Skin of body (tissue), 3 donors: ENCODE measurements at places on chromosomes 13 and 19. TPM values are rescaled to one million over a fixed set of nuclear protein-coding genes. Genes with fewer than 3 reads are reported as not detected.

Gene LILRB3
- total RNA-seq = 4.2 TPM

Gene FARP1
- 65.3 TPM for total RNA-seq

Gene IRGC
- total RNA-seq = not detected

Gene RXFP2
- total RNA-seq = not detected

Gene NLRP4
- not detected for total RNA-seq

Gene FGF22
- 1.4 TPM for total RNA-seq

Gene MEIOSIN
- not detected for total RNA-seq

Gene CDC42EP5
- 19.0 TPM for total RNA-seq

Gene FFAR1
- total RNA-seq = not detected

Gene NFIX
- 75.5 TPM for total RNA-seq

Gene VSIG10L
- total RNA-seq = 2.3 TPM

Gene OR10H1
- total RNA-seq = not detected

Gene CRX
- not detected for total RNA-seq

Gene KRTDAP
- 579 TPM for total RNA-seq
